Neural progenitor cell (in vitro differentiated cells): ENCODE measurements at places on chromosomes 6 and 20. TPM values are rescaled to one million over a fixed set of nuclear protein-coding genes. Genes with fewer than 3 reads are reported as not detected.

The IL17F gene
- not detected in 2 replicates for total RNA-seq

The KIAA1755 gene
- 0.22 TPM in 2 replicates for total RNA-seq

DNA sequence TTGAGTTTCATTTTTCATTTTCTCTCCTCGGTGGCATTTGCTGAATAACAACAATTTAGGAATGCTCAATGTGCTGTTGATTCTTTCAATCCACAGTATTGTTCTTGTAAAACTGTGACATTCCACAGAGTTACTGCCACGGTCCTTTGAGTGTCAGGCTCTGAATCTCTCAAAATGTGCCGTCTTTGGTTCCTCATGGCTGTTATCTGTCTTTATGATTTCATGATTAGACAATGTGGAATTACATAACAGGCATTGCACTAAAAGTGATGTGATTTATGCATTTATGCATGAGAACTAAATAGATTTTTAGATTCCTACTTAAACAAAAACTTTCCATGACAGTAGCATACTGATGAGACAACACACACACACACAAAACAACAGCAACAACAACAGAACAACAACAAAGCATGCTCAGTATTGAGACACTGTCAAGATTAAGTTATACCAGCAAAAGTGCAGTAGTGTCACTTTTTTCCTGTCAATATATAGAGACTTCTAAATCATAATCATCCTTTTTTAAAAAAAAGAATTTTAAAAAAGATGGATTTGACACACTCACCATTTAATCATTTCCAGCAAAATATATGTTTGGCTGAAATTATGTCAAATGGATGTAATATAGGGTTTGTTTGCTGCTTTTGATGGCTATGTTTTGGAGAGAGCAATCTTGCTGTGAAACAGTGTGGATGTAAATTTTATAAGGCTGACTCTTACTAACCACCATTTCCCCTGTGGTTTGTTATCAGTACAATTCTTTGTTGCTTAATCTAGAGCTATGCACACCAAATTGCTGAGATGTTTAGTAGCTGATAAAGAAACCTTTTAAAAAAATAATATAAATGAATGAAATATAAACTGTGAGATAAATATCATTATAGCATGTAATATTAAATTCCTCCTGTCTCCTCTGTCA, 88.1 kb downstream of the SNAP25 start:
- no peak for DNase-seq

The RSPH9 gene
- total RNA-seq, result 0.47 and 1.4 TPM in 2 replicates
